Thyroid gland (tissue), 4 donors: ENCODE measurements at places on chromosomes 3 and 15.
A peak's percentile ranks its signal among the peaks of the same experiment; 100 is the strongest.

DNA sequence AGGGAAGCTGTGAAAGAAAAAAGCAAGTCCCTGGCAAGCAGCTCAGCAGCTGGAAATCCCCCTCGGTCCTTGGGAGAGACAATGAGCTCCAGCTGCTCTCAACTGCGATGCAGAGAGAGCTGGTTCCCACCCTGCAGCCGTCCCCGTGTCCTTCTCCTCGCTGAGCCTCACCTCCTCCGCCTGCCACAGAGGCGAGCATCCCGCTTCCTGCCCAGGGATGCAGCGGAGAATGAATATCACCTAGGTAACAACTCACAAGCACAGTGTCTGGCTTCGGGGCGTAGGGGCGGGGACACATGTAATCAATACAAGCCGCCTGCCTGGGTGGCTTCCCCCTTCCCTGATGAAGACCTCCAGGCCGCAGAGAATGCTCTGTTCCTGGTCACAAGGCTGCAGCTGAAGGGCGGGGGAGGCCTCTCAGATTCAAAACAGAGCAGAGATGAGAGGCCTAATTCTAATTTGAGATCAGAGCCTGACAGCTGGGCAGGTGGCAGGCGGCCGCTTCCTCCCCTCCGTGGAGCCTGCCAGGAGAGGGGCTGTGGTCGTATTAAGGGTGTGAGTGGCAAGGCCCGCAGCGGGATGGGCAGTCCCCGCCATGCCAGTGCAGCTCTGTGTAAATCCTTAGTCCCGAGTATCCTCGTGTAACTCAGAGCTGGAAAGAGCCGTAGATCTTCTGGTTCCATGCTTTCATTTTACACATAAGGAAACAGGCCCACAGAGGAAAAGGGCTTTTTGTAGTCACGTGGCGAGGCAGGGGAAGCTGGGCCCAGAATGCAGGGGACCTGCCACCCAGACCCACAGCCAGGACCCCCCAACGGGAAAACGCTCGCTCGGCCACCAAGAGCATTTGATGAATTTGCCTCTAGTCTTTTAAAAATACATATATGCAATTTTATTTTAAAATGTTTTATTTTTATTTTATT, 24.3 kb downstream of the ZDHHC19 start:
- DNase-seq, result no peak

- DNase-seq, result no peak
Measured at GRCh38 chr3:134314588-134315285, 59.5 kb downstream of the AMOTL2 start.

DNA sequence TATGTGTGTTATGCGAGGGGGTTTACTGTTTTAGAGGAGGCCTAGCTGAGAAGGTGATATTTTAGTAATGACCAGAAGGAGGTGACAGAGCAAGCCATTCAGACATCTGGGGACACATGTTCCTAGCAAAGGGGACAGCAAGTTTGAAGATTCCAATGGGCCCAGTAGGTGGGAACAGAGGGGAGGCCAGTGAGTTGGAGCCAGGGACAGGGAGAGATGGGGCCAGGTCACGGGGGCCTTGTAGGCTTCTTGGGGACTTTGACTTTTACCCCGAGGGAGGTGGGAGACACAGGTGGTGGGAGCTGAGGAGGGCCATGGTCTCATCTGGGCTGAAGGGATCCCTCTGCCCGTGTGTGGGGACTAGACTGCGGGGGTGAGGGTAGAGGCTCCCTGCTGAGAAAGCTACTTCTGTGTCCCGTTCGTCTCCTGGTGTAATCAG, 72.5 kb downstream of the MGLL start:
- no peak for DNase-seq

GRCh38 chr3:41159588-41160189, 39.6 kb upstream of the CTNNB1 start:
- no peak for DNase-seq

DNA sequence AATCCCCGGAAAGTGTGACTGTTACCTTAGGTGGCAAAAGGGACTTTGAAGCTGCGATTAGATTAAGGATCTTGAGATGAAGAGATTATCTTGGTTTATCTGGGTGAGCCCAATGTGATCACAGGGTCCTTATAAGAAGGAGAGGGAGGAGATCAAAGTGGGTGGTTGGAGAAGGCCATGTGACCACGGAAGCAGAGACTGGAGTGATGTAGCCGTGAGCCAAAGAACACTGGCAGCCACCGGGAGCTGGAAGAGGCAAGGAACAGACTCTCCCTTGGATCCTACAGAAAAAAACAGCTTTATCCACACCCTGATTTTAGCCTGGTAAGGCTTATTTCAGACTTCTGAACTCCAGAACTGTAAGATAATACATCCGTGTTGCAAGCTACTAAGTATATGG, 29.9 kb downstream of the CRABP1 start:
- DNase-seq, result no peak

- no peak for DNase-seq
Measured at GRCh38 chr3:137692803-137693431, 71.2 kb upstream of the SOX14 start.

DNA sequence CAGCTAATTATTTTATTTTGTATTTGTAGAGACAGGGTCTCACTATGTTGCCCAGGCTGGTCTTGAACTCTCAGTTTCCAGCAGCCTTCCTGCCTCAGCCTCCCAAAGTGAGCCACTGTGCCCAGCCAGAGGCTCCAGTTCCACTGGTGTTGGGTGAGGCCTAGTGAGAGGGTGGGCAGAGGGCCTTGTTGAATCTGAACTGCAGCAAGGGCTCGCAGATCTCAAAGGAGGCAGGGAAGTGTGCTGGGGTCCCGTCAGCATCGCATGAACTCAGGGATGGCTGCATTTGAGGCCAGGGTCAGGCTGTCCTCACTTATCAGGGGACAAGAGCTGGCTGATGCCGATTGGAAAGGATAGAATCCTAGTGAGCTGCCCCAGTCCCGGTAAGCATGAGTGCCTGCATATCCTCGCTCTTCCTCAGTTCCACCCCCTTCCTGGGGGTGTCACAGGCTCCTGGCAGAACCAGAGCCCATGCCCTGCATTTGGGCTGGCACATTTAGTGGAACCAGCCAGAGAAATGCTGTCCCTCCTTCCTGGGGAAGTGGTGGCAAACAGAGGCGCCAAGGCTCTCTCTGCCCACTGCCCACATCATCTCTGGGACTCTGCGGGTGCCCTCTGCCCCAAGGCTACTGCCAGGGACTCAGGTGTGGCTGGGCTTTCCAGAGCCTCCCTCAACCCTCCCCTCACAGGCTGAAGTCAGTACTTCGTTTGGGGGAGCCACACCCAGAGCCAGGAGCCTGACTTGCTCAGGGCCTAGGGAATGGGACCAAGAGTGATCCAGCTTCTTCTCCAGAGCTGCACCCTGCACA, 24.1 kb downstream of the ALS2CL start:
- no peak for DNase-seq

GRCh38 chr3:134776518-134776917, 18.5 kb upstream of the EPHB1 start:
- no peak for DNase-seq

- DNase-seq, result peak; percentile 42
Measured at GRCh38 chr15:50051811-50052419, 67.1 kb downstream of the ATP8B4 start.

DNA sequence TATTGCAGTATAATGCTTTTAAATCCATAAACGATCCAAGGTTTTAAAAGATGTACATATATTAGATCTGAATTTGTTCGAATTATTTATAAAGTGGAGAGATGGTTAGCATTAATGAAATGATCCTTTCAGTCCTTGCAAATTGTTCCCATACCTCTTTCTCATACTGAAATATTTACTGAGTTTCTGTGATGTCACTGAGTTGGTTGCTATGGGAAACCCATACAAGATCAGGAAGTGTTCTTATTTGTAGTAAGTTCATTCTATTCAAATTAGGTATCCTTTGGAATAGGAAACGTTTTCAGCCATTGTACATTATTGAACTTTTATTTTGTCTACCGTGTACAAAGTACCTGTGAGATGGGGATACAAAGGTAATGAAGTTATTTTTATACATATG, 73.2 kb upstream of the CHL1 start:
- DNase-seq, result no peak

DNA sequence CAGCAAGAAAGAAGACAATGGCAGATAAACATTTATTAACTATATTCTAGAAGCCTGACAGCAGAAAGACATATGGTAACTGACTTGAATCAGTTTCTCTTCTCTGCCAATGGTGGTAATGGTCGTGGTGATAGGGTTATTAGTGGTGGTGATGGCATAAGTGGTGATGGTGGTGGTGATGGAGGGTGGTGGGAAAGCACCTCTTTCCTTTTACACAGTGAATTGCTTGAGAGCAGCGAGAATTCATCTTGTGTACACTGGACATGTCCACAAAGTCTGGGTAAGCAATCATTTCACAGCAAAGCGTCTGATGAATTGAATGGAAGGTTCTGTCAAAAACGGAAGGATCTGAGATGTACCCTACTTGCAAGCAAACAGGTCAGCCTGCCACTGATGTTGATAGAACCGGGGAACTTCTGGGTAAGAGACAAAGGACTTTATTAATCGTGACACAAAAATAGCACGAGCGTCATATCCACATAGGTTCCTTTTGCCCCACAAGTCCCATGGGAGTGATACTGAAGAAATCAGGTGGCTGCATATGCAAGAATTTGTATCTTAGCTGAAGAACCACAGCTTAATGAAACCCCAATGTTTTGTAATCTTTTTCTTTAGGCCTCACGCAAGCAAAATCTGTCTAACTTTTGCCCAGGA, 23.5 kb upstream of the TBC1D5 start:
- DNase-seq, result no peak

DNA sequence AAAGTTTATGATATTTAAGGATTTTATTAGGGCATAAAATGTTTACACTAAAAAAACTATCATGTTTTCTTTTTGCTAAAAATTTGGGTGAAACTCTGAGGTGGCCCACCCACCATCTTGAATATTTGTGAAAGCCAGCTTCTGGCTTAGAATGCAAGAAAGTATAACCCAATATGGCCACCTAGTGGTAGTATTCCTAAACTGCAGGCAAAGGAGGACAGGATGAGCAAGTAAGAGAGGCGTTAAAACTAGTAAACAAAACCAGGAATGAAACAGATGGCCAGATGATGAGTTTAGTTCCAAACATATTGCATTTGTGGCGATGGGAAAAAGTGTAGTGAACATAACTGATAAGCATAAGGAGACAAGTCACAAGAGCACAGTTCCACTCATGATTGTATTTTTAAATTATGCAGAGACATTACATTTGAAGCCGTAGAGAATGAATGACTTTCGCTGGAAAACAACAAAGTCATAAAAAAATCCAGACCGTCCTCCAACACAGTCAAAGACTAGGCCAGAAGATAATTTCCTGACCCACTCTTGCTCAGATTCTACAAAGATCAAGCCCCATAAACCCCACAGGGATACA, 103.3 kb upstream of the PRTG start:
- DNase-seq, result peak; percentile 26

GRCh38 chr3:53571264-53571663, 76.9 kb downstream of the CACNA1D start:
- no peak for DNase-seq

GRCh38 chr3:144294659-144295538, 323.3 kb downstream of the DIPK2A start:
- no peak for DNase-seq

- peak; percentile 98 for DNase-seq
Measured at GRCh38 chr15:82540055-82540983, at the start of gene RPS17. Gene RPS17 (minus strand): TSS chr15:82540457. CDS start chr15:82540428, 29 bp downstream.

GRCh38 chr15:96330064-96330449, 443 bp upstream of the NR2F2 start:
- no peak for DNase-seq

DNA sequence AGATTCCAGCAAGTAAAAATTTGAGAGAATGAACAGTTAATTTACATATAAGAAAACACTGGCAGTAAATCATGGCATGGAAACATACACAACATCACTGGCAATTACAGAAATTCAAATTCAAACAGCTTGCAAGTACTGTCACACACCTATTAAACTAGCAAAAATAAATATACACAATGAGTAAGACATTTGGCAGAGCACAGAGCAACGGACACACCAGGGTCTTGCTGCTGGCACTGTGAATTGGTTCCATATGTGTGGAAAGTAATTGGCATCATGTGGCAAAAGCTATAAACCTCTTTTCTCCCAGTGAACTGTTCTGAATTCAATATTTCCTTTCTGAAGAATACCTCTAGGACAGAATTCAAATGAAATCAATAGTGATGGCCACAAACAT, 78.3 kb downstream of the LRRK1 start:
- no peak for DNase-seq

DNA sequence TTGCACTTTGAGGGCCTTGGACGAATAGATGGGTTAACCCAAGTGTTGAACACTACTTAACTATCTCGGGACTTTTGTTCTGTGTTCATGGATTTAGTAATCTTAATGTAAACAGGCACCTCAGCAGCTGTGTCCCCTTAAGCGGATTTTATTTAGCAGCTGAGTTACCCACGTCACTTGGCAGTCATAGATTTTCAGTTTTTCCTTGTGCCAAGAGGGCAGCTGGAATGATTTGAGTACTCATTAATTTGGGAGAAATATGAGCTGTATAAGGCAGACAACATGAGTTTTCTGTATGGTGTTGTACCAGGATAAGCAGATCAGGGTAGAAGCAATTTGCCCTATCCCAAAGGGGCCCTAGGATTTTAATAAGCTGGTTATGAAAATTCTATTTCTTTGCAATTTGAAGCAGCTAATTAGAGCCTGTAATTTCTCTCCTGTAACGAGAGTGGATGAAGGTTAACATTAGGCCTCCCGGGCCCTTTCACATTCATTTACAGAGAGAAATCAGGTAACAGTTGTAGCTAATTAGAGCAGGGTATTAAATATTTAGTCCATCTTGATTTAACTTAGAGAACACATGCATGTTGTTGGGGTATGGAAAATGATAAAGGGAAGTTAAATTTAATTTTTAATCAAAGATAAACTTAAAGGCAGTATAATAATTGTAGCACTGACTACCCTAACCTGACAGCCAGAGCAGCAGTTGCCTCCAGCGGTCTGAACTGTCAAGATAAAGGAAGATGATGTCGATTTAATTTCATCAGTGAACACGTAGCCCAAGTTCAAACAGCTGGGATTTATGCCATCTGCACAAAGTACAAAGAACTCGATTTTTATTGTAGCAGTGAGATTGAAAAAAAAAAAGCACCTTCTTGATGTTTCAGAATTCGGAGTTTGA, 194.5 kb downstream of the LRTM1 start:
- no peak for DNase-seq

DNA sequence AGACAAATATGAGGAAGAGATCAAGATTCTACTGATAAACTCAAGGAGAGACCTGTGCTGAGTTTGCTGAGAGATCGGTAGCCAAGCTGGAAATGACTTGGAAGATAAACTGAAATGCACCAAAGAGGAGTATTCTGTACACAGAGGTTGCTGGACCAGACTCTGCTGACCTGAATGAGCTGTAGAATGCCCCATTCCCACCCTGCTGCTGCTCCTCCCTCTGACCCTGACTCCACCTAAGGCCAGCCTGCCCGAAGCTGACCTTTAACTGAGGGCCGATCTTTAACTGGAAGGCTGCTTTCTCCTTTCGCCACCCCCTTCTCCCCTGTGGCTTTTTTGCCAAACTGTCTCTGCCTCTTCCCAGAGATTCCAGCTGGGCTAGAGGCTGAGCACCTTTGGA, 34.6 kb downstream of the CDIN1 start:
- no peak for DNase-seq
